ENCODE measurements at places on chromosomes 1 and 21.

DNA sequence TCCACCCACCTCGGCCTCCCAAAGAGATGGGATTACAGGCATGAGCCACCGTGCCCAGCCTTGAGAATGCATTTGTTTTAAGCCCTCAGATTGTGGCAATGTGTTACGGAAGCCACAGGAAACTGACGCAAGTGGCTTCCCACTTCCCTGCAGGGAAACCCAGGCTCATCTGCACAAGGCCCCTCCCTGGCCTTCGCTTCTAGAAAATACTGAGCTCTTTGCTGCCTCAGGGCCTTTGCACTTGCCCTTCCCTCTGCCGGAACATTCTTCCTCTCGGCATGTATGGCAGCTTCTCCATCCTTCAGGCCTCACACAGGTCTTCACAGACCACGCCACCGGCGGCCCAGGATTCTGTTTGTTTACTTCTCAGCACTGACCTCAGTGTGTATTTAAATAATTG lies 137.0 kb upstream of the TMEM51 start:
- DNase-seq = no peak

DNA sequence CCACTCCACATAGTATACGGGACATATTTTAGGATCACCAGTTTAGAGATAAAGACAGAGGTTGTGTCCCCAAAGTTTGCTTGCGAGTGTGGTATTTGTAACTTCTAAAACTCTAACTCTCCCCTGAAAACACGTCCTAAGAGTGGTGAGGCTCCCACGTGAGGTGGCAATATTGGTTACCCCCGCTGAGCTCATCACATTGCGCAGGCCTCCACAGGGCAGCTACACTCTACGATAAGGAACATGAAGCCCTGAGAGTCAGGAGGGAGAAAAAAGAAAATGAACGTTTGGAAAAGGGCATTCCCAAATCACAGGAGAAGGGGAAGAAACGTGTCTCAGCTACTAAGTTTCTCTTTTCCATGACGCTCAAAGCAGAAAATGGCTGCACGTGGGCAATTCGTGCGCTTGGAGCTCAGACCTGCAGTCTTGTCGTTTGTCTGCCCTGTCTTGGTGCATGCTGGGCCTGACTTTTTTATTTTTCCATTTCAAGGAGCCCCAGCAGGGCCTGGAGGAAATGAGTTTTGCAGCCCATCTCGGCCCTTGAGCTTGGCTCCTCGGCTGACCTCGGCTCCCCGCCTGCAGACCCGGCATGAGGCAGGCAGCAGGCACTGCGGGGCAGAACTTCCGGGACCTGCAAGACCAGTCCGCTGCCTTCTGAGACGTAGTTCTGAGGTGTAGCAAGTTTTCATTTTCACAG lies 25.7 kb downstream of the ERG start:
- DNase-seq = peak; percentile 57

DNA sequence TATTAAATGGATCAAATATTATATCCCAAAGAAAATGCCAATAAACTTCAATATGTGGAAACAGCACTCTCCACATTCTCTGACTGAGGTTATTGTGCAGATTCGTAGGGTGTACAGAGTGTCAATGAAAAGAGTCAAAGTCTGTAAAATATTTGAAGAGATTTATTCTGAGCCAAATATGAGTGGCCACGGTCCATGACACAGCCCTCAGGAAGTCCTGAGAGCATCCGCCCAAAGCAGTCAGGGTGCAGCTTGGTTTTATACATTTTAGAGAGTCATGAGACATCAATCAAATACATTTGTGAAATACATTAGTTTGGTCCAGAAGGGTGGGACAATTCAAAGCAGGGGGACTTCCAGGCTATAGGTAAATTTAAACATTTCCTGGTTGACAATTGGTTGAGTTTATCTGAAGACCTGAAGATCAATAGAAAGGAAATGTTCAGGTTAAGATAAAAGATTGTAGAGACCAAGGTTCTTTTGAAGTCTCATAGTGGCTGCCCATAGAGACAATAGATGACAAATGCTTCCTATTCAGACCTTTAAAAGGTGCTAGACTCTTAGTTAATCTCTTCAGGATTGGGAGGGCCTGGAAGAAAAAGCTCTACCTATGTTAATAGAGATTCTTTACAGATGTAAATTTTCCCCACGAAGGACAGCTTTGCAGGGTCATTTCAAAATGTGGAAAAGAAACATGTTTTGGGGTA lies 569.5 kb downstream of the MATN1 start:
- no peak for DNase-seq

DNA sequence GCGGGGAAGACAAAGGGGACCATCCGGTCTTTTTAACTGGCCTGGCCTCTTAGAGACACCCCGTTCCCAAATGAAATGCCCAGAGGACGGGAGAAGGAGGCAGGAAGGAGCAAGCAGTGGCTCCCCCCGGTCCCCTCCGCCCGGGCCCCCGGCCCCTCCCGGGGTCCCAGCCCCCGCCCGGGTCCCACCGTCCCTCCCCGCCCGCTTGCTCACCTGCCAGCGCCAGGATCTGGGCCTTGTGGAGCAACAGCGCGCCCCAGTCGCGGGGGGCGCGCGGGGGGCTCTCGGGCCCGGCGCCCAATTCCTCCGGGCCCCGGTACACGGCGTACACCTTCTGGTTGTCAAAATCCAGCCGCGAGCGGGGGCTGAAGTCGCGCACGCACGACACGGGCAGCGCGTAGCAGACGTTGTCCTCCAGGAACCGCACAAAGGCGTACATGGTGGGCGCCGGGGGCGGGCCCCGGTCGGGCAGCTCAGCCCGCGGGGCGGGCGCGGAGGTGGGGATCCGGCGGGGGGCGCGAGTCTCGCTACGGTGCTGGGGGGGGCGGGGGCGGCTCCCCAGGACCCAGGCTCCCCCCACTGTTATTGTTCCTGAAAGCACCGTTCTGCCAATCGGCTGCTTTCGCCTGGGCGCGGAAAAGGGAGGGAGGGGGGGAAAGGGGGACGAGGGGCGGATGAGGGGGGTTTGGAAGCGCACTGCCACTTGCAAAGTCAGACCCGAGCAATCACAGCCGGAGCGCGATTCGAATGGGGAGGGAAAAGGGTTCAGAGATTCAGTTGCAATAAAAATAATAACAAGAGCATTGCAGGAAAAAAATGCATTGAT lies at the start of gene BEND5:
BEND5 (minus strand) TSS at position 499 of the 826 bp plus-strand sequence; CDS start at position 439, 60 bp downstream.
- DNase-seq = peak; percentile 72

DNA sequence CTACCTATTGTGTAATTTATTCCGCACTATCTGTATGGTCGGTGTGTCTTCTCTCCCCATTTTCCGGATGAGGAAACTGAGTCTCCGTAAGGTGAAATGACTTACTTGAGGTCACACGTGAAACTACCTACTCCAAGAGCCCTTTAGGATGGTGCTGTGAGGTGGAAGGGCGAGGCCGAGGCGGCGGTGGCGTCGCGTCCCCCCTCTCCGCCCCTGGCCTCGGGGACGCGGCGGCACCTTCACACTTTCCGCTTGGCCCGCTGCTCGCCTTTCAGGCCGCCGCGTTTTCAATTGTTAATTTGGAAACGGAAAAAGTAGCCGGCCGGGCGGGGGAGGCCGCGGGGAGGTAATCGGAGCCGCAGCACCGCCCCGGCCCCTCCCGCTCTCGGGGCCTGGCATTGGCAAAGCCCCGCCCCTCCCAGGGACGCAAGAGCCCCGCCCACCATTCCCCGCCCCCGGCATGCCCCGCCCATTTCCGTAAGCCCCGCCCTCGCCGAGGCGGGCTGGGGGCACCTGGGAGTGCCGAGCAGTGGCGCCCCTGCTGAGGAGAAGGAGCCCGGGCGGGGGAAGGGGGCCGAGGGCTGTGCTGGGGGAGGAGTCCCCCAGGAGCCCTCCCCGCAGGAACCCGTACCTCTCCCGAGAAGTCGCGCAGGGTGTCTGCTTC lies 18.6 kb downstream of the KCNQ4 start:
- peak; percentile 92 for DNase-seq

Measured in Right ventricle myocardium superior (tissue), 1 donor.